ENCODE measurements at places on chromosomes 12 and 14.

DNA sequence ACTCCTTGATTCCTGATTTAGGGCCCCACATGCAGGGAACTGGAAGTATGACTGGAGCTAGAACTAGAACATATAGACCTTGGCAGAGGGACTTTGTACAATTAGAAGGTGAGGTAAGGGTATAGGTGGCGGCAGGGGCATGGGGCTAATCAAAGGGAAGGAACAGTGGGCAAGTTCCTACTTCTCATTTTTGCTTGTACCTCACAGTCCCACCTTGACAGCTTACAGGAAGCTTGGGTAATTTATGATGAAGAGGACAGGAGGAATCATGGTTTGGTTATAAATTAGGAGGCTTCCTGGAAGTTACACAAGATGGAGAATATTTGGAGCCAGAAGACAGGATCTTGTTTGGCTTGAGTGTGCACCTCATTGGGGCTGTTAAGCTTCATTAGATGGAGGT is 33.4 kb downstream of the SUSD6 start:
- DNase-seq, result no peak

- DNase-seq, result no peak
These were observed 32.0 kb upstream of the CFAP54 start for GRCh38 chr12:96457191-96457930.

- DNase-seq, result no peak
These were observed 23.2 kb downstream of the AMDHD1 start for GRCh38 chr12:95966287-95966870.

- no peak for DNase-seq
These were observed 8.2 kb downstream of the ALDH1L2 start for GRCh38 chr12:105076098-105076497.

DNA sequence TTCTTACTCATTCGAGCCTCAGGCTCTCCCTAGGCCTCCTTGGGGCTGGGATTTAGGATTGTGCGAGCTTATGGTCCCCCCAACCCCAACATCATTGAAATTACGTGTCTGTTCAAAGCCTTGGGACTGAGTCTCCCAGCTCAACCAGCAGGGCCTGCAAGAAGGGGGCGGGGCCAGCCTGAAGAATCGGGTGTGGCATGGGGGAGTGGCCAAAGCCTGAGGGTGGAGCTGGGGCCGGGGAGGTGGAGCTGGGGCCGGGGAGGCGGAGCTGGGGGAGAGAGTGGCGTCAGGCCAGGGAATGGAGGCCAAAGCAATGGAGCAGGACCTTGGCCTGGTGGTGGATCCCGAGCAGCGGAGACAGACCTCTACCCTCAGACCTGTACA is 24.3 kb upstream of the HSPB8 start:
- DNase-seq, result no peak

DNA sequence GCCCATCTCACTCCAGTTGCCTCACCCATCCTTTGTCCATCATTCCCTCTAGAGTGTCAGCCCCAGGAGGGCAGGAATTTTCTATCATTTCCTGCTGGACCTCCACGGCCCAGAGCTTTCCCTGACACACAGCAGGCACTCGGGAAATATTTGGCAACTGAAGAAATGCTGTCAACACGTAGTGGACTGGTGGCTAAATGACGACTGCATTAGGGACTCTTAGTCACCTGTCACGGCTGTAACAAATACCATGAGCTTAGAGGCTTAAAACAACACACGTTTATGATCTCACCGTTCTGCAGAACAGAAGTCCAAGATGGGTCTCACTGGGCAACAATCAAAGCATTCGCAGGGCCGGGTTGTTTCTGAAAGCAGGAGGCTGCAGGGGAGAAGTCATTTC is 91.3 kb downstream of the PHETA1 start:
- no peak for DNase-seq

- DNase-seq, result no peak
These were observed 166.0 kb upstream of the VASH1 start for GRCh38 chr14:76595266-76595665.

DNA sequence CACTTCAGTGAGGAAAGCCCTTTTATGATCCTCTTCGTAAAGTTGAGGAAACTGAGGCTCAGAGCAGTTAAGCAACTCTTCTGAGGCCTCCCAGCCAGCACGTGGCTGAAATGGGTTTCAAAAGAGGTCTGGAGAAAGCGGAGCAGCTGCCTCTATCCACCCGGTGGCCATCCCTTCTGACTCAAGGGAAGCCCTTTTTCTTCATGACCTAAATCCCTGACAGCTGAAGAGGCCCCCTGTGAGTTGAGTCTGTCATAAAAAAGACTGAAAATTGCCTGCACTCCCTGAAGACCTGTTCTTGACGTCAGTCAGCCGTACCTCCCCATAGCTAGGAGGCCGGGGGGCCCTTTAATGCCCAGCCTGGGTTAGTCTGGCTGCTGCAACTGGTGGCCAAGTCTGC is 10.7 kb downstream of the CMKLR1 start:
- no peak for DNase-seq

- no peak for DNase-seq
These were observed 7.5 kb downstream of the HEBP1 start for GRCh38 chr12:12992418-12993130.

DNA sequence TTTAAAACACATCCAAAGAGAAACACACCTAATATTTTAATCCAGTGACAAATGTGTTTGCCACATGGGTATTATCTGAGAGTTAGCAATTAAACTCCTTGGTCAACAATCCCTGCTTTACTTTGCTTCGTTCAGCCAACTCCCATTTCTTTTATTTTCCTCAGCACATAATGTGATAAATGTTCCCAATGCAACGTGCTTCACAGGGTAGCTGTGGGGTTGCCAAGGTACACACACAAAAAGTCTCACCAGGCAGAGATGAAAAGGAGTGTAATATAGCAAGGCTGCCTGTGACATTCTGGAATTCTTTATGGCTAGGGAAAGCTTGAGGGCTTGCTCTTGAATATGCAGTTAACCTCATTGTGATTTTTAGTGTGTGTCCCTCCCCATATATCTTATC is 208.0 kb upstream of the DIO2 start:
- DNase-seq, result no peak

GRCh38 chr12:94070520-94070919 is 77.9 kb upstream of the PLXNC1 start:
- no peak for DNase-seq

- DNase-seq, result no peak
These were observed 45.1 kb downstream of the FAM222A start for GRCh38 chr12:109758426-109759420.

DNA sequence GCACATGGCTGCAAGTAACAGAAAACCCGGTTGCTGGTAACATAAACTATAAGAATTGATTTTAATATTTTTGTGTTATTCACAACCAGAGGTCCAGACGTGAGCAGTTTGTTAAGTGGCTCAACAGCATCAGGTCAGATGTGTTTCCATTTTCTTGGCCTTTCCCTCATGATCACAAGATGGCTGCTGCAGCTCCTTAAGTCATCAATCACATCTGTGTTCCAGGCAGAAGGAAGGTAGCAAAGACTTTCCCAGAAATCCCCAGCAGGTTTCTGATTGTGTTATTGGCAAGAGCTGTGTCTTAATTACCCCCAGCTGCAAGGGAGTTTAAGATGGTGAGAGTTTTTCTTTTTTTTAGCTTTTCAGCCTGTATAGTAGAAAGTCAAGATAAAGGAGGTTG is 40.4 kb upstream of the MYL2 start:
- DNase-seq, result no peak

DNA sequence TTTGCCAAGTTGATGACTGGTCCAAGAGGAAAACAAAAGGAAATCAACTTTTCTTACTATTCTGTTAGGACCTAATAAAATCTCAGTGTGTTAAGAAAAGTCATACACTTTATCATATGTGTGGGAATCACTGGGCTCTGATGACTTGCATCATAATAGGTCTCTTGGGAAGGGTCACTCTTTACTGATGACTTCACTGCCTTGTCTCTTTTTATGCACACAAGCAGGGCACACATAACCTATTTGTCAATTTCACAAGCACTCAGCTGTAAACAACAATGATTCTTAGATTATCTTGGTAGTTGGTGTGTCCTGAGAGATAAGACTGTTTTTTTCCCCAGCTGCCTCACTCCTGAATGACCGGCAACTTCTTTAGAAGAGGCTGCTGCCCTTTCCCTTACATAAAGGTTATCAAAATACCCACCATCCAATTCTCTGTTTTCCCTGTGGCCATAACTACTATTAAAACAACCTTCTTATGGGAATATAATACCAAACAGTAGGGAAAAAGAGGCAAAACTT is 50.9 kb upstream of the INSM2 start:
- no peak for DNase-seq

DNA sequence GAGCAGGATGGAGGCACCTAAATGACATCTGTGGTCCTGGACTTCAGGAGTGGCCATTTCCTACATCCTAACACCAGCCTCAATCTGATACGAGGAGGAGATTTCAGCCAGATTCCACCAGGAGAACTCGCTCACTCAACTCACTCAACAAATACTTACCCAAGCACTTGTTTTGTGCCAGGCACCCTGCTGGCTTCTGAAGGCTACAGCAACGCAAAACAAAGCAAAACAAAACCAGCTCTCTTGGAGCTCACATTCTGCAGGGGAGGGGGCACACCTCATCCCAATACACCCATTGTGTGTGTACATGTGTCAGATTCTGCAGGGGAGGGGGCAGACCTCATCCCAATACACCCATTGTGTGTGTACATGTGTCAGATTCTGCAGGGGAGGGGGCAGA is 144.8 kb downstream of the PIWIL1 start:
- DNase-seq, result no peak

GRCh38 chr14:104964546-104964945 is 13.6 kb downstream of the AHNAK2 start:
- DNase-seq, result no peak

DNA sequence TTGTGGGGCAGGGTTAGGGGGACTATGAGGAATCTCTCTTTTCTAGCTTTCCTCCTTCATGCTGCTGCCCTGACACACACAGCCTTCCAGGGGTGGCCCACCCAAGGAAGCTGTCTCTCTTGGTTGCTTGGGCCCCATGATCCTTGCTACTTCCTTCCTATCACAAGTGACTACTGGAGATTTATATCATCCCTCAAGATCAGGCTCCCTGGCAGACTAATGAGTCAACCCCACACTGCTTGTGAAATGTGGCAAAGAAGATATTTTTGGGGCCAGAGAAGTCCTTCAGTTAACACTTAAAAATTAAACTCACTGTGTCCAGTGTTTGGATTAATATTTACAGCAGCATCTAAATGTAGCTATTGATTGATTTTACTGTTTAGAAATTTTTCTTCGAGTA is 1.5 kb downstream of the OR4E1 start:
- DNase-seq, result no peak

- no peak for DNase-seq
These were observed 25.0 kb downstream of the SYNDIG1L start for GRCh38 chr14:74400919-74401503.

DNA sequence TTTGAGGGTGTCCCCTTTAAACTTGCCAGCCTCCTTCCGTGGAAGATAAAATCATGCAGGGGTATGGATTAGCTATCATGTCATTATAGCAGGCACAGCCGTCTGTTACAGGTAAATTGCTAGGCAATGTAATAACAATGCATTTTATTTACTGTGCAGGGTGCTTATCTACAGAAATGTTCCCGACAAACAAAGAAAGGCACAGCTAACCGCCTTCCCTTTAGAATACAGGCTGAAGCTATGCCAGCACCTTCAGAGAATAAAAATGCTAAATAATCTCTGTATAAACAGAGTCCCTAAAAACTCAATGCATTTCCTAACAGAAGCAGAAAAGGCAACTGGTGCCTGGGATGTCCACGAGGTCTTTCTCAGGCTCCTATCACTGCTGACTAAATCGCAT is 239.2 kb downstream of the SPTSSA start:
- no peak for DNase-seq

GRCh38 chr12:49146406-49146805 is 15.2 kb upstream of the TUBA1B start:
- no peak for DNase-seq

GRCh38 chr14:52146504-52146903 is 77.6 kb upstream of the NID2 start:
- DNase-seq, result no peak

DNA sequence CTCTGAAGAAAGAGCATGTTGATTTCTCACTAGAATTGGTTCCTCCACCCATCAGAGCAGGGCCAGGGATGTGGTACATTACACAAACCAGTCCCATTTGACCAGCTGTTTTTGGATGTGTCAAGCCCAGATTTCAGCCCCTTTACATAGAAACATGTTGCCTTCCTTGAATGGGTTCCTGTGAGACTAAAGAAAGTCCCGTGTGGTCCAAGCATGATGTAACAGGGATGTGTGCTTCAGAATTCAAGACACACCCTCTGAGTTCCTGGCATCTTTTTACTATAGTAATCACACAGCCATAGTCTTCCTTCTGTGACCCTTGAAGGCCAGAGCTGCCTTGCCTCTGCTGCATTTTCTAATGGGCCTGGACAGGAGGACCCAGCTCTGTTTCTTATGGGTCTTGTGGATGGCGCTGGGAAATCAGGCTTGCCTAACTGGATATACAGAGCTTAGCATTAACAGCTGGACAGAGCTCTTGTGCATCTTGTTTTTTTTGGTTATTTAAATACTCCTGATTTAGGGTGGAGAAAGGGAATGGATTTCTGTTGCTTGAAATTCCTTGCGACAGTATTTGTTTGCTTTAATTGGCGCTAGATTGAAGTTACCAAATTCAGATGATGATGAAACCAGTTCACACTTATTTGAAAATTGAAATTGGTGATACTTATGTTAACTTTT is 341.0 kb downstream of the ZFP36L1 start:
- DNase-seq, result no peak

DNA sequence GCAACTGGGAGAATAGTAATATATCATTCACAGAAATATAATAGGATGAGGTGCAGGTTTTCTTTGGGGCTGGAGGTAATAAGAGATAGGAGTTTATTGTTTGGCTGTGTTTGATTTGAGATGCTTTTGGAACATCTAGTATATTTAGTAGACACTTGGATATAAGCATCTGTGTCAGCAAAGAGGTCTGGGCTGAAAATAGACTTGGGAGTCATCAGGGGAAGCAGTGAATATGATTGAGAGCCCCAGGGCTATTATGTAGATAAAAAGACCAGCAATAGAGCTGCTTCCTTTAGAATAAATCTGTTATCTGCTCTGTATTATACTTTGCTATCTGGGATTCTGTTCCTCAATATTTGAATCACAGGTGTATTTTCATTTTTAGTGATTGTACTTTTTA is 36.6 kb downstream of the SPATA7 start:
- DNase-seq, result no peak

- no peak for DNase-seq
These were observed 650.0 kb downstream of the FLRT2 start for GRCh38 chr14:86179980-86180379.

DNA sequence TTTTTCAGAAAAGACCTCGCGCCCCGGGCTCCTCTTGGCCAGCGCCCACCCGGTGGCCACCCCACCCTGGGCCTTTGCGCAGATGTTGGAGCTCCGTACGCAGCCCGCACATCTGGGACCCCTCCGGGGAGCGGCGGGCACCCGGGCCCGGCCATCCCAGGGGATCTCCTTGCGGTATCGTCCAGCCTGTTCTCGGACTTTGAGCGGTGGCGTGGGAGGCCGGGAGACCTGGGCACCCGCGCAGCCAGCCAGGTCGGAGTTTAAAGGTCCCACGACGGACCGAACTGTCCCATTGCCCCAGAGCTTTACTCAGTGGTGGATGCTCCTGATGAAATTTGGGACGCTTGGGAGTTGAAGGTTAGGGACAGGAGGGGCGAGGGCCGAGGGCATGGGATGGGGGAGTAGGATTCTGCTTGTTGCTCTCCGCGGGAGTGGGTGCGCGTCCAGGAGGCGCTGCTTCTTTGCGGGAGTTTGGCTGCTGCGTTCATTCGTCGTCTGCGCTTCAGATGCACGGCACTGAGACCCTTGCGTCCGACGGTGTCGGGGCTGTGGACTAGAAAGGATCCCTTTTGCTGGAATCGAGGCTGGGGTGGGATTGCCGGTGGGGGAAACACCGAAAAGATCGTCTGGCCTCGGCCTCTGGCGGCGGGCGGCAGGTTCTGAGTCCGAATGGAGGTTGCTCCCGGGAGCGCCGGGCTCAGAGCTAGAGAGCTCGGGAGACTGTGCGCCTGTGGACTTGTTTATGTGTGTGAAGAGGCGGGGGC is 1.4 kb downstream of the NTF3 start:
- DNase-seq, result no peak

All from activated CD8-positive, alpha-beta memory T cell treated with anti-CD3 and anti-CD28 coated beads for 1 hour (primary cell).